ENCODE measurements at places on chromosomes 16 and 17.

DNA sequence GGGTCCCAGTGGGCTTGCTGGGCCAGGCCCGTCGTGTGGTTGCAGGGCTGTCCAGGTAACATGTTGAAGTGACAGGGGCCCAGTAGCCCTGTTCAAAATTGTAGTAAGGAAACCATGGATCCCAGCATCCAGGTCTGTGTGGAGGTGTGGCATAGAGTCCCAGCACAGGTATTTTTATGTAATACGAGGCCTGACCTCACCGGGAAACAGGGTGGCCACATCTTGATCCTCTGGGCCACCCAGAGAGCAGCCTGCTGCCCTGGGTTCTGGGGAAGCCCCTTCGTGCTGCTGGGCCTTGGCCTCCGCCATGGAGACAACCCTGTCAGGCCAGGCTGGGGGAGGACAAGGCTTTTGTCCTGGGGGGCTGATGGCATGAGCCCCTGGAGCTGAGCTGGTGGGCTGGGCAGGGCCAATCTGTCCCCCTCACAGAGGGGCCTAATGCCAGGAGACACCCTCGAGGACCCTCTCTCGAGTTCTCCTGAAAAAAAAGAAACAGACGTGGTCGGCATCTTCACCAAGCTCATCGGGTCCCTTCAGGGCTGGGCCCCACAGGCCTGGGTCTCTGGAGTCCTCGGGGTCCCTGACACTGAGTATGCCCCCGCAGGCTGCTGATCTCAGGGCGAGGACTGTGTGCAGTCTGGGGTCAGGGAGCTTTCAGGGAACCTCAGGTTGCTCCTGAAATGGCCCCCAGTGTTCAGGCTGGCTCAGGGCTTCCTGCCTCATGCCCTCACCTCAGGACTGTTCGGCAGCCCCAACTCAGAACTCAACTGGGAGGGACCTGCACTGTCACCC, 47.8 kb downstream of the TNFRSF13B start:
- DNase-seq = no peak

- DNase-seq = no peak
Observed at GRCh38 chr17:62090021-62090824, 25.1 kb upstream of the MED13 start.

GRCh38 chr16:89087922-89088497, 5.6 kb upstream of the ACSF3 start:
- DNase-seq = no peak

DNA sequence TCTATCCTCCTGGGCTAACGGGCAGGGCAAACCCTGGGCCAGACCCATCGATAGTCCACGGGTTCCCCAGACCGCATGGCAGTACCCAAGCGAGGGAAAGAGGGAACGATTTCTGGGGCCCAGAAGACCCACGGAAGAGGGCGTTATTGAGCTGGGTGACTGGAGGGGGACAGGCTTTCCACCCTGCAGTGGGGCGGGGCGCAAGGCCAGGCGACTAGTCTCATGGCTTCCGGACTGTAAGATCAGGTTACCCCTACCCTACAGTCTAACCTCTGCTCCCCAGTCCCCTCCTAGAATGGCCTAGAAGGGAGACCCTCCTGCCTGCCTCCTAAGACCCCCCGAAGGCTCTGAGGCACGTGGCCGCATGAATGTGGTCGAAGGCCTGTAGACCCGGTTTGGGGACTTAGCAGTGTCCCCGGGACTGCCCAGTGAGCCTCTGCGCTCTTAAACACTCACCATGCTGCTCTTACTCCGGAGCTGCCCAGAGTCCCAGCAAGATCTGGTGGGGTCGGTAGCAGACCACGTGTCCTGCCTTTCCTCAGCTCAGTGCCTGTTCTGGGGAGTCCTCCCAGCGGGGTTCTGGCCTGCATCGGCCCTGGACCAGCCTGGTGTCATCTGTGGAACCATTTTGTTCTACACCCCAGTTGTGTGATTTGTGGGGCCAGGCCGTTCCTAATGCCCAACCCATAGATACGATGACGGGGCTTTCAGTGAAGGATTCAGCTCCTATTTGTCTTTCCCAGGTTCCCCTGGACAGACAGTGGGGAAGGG, 13.2 kb upstream of the AURKB start:
- DNase-seq = no peak

GRCh38 chr16:3824121-3824795, 56.3 kb downstream of the CREBBP start:
- no peak for DNase-seq

DNA sequence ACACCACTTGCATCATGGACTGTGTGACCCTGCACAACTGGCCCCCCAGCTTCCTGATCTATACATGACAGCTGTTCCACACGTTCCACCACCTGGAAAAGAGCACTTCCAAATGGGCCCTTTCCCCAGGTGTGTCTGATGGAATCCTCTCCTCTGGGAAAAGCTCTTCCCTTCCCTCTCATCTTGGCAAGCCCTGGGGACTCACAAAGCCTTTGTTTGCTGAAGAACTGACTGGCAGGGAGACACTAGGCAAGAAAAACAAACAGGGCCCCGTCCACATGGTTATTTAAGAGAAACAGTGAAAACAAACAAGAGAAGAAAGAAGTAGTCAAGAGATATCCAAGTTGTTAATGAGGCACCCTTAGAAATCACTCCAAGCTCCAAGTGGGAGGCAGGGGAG, 52.6 kb downstream of the C16orf95 start:
- no peak for DNase-seq

GRCh38 chr16:84199861-84200260, 8.9 kb downstream of the ADAD2 start:
- no peak for DNase-seq

DNA sequence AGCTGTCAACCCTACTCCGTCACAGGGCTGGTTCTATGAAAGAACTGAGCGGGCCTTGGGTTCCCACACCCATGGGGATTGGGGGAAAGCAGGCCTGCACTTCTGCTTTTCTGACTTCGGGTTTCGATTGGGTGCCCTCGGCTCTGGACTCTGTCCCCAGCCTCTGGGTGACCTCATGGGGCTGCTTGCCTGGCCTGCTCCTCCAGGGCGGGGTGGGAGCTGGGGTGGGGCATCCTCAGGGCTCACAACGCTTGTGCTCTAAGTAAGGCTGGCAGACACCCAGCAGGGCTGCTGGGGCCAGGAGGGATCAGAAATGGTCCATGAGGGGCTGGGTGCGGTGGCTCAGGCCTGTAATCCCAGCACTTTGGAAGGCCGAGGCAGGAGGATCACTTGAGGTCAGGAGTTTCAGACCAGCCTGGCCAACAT, 19.2 kb downstream of the ARHGAP27 start:
- no peak for DNase-seq

GRCh38 chr16:4142268-4142667, 26.0 kb upstream of the ADCY9 start:
- DNase-seq = no peak

DNA sequence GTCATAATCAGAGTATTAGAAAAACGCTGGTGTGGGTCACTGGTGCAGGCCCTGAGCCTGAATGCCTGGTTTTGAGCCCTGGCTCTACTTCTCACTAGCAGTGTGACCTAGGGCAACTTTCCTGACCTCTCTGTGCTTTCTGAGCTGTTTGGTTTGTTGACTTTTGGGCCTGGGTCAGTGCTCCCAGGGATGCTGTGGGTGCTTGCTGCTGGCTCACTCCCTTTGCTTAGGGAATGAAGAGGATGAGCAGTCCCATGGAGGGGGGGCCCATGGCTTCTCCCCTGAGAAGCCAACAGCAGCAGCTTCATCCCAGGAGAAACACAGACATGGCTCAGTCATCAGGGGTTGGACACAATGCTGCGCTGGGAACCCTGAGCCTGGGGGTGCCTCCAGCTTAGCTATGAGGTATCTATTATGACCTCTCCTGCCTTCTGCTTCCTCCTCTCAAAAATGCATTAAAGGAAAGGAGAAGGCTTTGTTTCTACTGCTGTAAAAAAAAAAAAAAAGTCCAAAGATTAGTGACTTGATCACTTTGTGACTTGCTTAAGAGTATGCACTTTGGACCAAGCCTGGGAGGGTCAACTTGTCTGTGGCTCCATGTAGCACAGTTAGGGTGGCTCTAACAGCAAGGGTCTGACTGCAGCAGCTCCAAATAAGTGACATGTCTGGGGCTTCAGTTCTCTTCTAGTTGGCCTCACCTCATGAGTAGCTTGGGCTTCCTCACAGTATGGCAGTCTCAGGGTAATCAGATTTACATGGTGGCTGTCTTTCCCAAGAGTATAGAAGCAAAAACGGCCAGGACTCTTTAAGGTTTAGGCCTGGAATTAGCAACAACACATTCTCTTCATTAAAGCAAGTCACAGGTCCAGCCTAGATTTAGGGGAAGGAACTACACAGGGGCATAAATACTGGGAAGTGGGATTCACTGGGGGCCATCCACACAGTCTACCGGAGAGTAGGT, 13.0 kb downstream of the NKD1 start:
- DNase-seq = no peak

DNA sequence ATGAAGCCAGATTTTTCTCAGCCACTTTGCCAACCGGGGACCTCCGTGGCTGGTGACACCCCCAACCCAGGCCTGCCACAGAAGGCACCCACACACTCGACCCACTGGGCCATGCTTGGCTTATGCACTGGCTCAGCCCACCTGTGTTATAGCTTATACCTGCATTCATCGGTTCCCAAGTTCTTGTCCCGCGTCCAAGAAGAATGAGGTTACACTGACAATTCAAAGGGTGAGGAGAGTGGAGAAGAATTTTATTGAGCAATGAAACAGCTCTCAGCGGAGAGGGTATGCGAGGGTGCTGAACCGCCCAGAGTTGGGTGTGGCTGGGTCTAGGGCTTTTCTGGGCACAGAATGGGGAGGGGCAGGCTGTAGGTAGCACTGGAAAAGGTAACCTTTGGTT, 22.2 kb upstream of the CDH15 start:
- DNase-seq = no peak

All from 8988T (cell line).